Renal pelvis (tissue), 12 donors: ENCODE measurements at places on chromosomes 2 and 18. TPM values are rescaled to one million over a fixed set of nuclear protein-coding genes. Genes with fewer than 3 reads are reported as not detected.

The CPLX4 gene
- polyA plus RNA-seq, result 0.07 TPM

The RGPD3 gene
- polyA plus RNA-seq, result 0.38 TPM

The SPDYA gene
- 3.1 TPM for polyA plus RNA-seq

The IL1R2 gene
- 0.44 TPM for polyA plus RNA-seq

The BOLA3 gene
- 27.5 TPM for polyA plus RNA-seq

The PGAP1 gene
- 29.1 TPM for polyA plus RNA-seq

The MAP3K20 gene
- 22.9 TPM for polyA plus RNA-seq

The RETSAT gene
- 31.4 TPM for polyA plus RNA-seq

The ANKRD30B gene
- 0.08 TPM for polyA plus RNA-seq
